ENCODE measurements at places on chromosomes 3 and 15. TPM values are rescaled to one million over a fixed set of nuclear protein-coding genes. Genes with fewer than 3 reads are reported as not detected.
A peak's percentile ranks its signal among the peaks of the same experiment; 100 is the strongest.

- peak; percentile 47 for DNase-seq
Measured at GRCh38 chr15:75107908-75108838, 84.8 kb downstream of the PPCDC start.

DNA sequence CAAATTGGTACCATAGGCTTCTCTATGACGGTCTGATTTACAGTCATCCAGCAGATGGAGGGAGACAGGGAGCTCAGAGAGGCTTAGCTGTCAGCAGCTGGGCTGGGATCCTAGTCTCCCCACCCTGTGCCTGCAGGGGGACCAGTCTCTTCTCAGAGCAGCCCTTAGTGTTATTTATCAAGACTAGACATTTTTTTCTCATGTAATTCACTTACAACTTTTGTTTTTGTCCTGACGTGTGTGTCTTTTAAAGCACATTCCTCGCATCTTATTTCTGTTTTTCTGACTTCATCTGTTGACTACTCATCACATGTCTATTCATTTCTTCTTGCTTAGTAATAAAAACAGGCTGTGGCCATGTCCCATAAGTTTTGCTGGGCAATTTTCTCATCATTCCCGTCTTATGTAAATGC, 116.1 kb downstream of the KLF13 start:
- DNase-seq: peak; percentile 72

DNA sequence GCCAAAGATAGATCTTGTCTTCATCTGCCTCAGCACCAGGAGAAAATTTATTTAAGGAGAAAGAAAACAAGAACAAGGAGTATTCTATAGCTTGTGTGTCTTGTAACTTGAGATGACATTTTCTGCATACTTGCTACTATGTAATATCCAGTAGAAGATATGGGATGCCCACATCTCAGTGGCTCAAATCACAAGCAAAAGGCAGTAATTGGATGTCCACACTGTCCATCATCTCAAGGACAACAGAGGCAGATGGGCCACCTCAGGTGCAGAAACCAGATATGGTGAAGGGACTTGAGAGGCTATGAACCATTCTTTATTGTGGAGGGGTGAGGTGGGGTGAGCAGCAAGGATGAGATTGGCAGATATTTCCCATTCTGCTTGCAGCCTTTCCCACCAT, 309.0 kb downstream of the GBE1 start:
- no peak for DNase-seq

DNA sequence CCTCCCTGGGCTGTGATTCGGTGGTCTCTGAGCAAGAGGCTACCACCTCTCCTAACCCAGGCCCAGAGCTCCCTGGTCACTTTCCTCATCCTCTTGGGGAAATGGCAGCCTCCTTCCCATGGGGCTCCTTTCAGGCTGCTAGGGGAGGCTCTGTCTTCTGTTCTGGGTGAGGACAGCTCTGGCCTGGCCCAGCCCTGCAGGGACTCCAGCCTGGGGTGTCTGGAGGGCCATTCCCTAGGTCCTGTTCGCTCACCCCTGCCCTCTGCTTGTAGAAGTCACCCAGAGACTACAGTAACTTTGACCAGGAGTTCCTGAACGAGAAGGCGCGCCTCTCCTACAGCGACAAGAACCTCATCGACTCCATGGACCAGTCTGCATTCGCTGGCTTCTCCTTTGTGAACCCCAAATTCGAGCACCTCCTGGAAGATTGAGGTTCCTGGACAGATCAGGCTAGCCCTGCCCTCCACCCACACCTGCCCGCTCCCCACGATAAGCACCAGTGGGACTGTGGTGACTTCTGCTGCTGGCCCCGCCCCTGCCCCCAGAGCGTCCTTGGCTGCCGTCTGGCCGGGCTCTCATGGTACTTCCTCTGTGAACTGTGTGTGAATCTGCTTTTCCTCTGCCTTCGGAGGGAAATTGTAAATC, 30.9 kb downstream of the PRKCD start:
- DNase-seq: peak; percentile 51

GRCh38 chr15:66594344-66594743, 28.5 kb upstream of the LCTL start:
- DNase-seq: peak; percentile 60

- no peak for DNase-seq
Measured at GRCh38 chr15:65363766-65364165, 14.0 kb downstream of the IGDCC3 start.

DNA sequence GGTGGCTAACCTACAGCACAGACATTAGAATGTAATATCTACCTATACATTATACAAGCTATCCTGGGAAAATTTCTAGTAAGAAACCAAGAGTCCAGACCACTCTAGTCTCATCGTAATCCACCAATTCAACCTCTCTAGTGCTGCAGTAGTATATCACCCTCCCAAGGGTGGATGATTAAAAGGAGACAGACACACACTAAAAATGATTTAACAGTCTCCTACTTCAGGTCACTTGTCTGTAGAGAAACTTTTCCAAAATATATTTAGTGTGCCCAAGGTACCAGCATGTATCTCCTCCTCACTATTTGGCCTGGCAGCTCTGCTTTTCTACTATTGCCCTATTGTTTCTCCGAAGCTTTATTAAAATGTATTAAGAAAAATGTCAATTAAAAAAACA, 45.0 kb downstream of the ZBTB20 start:
- DNase-seq: no peak

DNA sequence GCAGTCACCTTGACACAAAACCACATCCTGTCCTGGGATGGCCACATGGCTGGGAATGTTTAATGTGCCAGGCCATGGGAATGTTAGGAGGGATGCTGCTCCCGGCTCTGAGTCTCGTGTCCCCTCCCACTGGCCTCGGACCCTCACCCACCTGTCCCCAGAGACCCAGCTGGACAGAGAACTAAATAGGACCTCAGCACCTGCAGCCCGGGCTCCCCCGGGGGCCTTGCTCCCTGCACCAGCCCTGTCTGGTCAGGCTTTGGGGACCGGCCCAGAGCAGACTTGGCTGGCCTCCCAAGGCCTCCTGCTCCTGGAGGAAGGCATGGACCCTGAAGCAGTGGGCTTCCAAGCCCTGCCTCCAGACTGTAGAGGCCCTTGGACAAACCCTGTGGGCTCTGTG, 100.0 kb upstream of the IQSEC1 start:
- DNase-seq: no peak

- no peak for DNase-seq
Measured at GRCh38 chr15:81888748-81889484, 156.9 kb downstream of the MEX3B start.

- no peak for DNase-seq
Measured at GRCh38 chr3:143736205-143736997, 111.9 kb downstream of the SLC9A9 start.

DNA sequence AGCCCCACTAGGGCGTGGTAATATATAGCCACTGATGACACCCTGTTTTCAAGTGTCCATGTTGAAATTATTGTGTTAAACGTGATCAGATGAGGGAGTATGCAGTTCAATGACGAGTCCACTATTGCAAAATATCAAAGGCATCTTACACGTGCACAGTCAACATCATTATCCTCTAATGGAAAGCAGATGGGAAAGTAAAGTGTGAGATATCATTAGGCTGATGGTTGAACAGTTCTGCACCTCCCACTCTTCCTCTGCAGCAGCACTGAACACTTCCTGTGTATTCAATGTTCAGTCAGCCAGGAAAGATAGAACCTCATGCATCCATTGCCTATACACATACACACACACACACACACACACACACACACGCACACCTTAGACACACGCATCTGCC, 431.8 kb upstream of the CCDC54 start:
- no peak for DNase-seq

GRCh38 chr15:49863431-49864224, 242.8 kb downstream of the DTWD1 start:
- no peak for DNase-seq

- peak; percentile 90 for DNase-seq
Measured at GRCh38 chr15:59138243-59138642, 33.3 kb downstream of the CCNB2 start.

GRCh38 chr15:75801859-75802593, 41.2 kb upstream of the UBE2Q2 start:
- DNase-seq: peak; percentile 94

GRCh38 chr15:80471881-80472280, 67.7 kb downstream of the ARNT2 start:
- no peak for DNase-seq

The DNAJA4 gene
- 0.03 TPM for total RNA-seq

The TGM5 gene
- not detected for total RNA-seq

The IGDCC3 gene
- total RNA-seq: 39.7 TPM

The TCAIM gene
- 22.4 TPM for total RNA-seq

The RABL3 gene
- 13.2 TPM for total RNA-seq

The DENND6A gene
- 12.0 TPM for total RNA-seq

The CRBN gene
- 20.5 TPM for total RNA-seq

The SCAANT1 gene
- not detected for total RNA-seq

Data from H7 (cell line).